ENCODE measurements at places on chromosomes 1 and 21.

- DNase-seq, result no peak
Observed at GRCh38 chr1:41776891-41777441, 141.8 kb downstream of the HIVEP3 start.

DNA sequence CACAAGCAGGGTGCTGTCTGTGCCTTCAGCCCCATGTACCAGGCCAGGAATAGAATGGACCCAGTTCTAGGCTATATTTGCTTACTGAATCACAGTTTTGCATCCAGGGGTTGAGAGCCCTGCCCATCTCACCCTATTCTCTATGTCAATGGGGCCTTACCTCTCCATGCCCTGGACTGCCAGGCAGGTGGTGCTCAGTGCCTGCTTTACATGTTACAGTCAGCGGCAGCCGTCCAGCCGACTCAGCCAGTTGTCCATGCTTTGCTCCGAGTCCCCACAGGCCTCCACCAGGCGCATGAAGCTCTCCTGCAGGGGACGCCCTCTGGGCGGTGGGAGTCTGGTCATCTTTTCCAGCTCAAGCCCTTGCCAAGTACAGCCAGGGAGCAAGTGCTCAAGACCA, 12.2 kb upstream of the FAM167B start:
- DNase-seq, result no peak

GRCh38 chr1:109263234-109263596, 13.9 kb downstream of the CELSR2 start:
- DNase-seq, result no peak

GRCh38 chr1:36207339-36207738, 16.9 kb upstream of the THRAP3 start:
- DNase-seq, result peak; percentile 84

- no peak for DNase-seq
Observed at GRCh38 chr1:226473325-226473724, 65.4 kb upstream of the PARP1 start.

GRCh38 chr1:112110031-112110430, 120.6 kb upstream of the KCND3 start:
- DNase-seq, result no peak

DNA sequence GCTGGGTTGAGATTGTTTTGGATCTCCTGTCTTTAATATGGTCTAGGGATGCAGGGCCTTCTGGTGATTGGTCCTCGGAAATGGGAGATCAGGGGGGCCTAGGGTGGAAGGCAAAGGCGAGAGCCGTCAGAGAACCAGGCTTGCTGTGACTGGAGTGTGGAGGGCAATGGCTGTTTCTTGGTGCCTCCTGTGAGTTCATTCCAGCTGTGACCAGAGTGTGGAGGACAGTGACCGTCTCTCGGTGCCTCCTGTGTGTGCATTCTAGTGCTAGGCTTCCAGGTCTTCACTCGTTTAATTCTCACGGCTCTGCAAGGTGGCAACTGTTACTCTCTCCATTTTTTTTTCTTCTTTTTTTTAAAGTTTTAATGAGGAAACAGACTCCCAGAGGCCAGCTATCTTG, 14.1 kb downstream of the LDLRAP1 start:
- no peak for DNase-seq

GRCh38 chr21:26451081-26451740, 121.9 kb downstream of the CYYR1 start:
- peak; percentile 40 for DNase-seq

DNA sequence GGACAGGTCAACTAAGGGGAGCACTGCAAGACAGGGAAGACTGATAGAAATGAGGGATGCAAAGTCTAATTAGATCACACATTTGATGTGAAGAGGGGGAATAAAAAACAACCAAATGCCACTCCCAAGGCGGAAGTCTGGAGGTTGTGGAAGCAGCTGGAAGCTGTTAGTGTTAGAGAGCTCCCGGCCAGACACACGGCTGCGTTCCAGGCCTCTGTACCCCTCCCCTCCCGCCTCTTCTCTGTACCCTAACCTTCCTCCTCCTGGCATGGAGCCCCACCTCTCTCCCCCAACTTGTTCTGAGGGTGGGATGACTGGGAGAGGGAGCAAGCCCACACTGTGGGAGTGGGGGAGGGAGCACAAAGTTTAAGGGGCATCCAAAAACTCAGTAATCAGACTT, 67.0 kb downstream of the PLEKHA6 start:
- DNase-seq, result no peak

DNA sequence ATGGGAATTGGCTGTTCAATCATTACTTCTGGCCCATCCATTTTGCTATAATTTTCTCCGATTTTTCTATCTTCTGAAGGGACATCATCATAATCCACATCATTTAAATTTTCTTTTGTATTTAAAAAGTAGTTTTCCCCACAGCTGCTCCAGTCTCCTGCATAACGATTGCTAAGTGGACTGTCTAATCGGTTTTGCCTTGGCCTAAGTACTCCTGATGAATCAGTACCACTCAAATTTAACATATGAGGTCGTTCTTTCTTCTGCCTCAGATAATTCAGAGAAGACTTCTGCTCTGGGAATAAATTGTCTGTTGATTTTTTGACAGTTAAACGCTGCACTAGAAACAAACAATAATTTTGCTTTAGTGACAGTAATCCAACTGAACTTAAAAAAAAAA, 41.9 kb downstream of the SYDE2 start:
- no peak for DNase-seq

DNA sequence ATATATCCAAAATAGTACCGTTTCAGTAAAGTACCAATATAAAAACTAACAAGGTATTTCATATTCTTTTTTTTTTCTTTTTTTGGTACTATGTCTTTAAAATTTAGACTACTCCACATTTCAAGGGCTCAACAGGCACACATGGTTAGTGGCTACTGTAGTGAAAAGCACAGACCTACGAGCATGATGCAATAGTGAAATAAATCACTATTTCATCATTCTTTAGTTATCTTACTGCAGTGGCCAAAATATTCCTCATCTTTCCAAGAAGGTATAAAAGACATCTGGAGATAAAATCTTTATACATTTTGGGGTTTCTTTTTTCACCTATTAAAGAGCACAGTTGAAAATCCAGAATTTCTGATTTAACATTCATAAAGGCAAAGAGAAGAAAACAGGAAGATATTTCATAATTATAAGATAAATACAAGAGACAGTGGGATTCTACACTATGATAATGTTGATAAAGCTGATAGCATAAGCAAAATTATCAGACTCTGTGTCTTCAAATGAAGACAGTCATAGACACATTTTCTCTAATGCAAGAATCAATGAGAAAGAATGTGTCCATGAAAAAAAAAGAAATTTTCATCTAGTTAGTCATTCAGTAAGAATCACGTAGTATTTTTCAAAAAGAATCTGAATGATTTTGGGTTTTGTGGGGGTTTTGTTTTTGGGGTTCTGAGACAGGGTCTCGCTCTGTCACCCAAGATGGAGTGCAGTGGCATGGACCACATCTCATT, 41.9 kb downstream of the CEP170 start:
- DNase-seq, result peak; percentile 85

- DNase-seq, result no peak
Observed at GRCh38 chr21:19807201-19807600, 1191.0 kb upstream of the NCAM2 start.

DNA sequence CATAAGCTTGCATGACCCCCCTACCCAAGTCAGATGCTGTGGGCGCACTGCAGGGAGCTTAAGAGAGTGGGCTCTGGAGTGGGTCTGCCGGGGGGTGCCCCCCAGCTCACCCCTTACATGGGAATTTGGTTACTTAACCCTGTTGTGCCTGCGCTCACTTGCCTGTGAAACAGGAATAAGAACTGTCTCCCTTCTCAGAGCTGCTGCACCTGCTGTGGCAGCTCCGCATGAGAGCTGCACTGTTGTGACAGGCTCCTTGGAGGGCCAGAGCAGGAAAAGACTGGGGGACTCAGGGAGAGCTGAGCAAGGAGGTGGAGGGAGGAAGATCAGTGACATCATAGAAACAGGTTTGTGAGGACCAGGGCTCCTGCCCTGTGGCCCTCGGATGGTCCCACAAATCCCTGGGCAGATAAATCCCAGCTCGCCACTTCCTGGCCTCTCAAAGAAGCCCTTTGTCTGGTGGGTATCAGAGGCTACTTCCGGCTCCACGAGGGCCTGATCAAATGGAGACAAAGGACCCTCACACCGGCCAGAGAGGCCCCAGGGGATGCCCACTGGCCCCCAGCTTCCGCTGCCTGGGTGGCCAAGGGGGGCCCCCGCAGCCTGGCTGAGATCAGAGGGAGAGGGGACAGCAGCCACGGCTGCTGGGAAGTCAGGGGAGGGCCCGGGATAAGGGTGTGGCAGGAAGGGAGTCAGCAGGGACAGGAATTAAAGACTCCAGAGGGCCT, 28.9 kb upstream of the LAPTM5 start:
- DNase-seq, result no peak

DNA sequence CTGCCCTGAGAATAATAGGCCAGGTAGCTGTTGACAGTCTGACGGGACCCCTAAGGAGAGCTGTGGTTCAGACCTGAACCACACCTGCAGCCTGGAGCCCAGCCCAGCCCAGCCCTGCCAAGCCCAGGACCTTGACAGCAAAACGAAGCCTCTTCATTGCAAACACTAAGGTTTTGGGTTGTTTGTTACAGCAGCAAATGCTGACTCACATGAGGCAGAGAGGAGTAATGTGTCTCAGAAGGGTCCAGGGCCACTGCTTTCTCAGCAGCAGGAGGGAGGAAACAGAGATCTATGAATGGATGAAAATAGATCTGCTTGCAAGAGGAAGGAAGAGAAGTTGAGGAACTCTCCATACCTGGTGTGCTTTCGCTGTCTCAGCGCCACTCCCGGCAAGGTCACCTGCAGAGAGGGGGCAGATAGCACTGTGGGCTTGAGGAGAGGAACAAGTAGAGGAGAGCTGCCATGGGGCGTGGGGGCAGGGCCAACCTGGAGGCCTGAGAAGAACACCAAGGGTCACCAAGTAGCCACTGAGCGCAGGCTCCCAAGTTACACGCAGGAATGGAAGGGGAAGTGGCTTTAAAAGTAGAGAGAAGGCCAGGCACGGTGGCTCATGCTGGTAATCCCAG, 127.2 kb downstream of the ZNF281 start:
- DNase-seq, result no peak

DNA sequence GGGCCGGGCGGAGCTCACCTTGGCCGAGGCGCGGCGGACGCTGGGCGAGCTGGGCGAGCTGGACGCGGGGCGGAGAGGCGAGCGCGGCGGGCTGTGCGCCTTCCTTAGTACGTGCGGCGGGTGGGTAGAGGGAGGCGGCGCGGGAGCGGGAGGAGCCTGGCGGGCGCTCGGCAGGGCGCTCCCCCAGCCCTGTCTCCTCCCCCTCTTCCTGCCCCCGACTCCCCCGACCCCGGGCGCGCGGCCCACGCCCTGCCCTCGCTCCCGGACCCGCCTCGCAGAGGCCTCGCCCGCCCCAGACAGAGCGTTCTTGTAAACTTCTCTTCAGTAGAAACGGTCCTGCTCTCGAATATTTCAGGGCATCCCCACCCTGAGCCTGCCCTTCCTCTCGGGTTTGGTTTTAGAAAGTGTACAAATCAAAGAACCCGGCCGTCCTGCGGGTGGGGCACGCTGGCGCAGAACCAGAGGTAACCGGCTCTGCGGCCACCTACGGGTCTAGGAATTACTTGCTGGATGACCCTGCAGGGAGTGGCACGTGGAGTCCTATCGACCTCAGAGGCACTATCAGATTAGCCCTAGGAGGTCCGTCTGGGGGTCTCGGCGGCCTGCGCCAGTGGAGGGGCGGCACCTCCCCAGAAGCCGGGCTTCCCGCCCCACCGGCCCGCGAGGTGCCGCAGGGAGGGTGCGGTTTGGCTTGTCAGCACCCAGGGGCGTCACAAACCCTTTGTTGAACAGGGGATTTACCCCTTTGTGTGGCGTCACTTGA, at the start of gene S100A10:
Gene S100A10, minus strand, starts transcription at position 126 of the 763 bp plus-strand sequence. CDS start 7,629 bp downstream, outside the sequence.
- DNase-seq, result peak; percentile 86

DNA sequence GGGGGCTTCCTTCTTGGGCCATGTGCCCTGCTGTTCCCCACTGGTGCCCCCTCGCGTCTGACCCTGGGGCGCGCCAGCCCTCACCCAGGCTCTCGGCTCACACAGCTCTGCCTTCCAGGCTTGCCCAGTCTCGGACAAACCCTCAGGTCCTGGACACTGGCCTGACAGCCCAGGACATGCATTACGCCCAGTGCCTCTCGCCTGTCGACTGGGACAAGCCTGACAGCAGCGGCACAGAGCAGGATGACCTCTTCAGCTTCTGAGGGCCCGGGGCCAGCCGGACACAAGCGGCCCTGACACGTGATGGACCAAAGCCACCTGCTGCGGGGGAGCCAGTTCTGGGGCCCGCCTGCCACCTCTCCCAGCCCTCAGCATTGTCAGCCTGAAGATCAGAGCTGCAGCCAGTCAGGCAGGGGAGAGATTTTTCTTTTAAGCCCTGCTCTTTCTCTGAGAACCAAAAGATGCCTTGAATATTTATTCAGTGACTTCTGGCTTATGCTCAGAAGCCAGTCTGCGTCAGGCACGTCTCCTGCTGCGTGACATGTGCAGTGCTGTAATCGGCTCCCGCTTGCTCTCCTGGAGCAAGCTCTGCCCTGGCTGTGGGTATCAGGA, 23.4 kb downstream of the LDLRAP1 start:
- DNase-seq, result peak; percentile 92

DNA sequence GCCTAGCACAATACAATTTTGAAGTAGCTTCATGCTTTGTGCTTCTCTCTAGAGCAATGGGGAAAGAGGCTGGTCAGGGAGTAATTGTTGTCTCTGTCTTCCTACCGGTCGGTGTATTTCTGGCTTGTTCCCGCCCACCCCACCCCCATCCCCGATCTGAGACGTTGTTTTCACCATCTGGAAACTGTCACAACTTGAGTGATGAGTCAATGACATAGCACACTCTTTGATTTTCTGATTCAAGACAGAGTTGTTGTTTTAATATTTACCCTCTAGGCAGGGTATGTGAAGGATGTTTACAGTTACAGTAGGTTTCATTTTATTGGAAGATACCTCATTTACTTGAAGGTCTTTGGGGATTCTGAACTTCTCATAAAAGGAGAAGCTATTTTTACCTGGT, 7.0 kb downstream of the IL12RB2 start:
- no peak for DNase-seq

- DNase-seq, result no peak
Observed at GRCh38 chr1:99315305-99315704, 51.0 kb downstream of the PLPPR4 start.

- no peak for DNase-seq
Observed at GRCh38 chr1:18573170-18573569, 57.5 kb upstream of the PAX7 start.

DNA sequence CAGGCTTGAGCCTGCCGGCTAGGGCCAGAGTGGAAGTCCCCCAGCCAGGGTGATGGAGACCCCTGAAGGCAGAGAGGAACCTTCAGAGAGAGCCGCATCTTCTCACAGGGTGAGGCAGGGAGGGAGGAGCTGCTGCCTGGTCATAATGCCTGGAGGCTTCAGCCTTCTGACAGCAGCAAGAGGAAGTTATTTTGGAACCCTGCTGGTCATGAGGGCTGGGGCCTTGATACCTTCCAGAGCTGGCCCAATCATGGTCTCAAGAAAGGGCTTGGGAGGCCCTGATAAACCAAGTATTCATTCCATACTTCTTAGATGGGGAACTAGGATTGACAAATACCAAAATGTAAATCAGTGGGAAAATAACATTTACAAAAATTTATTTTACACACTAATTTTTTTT, 26.6 kb upstream of the MPZL1 start:
- DNase-seq, result no peak

GRCh38 chr1:32884032-32884372, 2.3 kb upstream of the HPCA start:
- DNase-seq, result no peak
